ENCODE measurements at places on chromosomes 6 and 20. TPM values are rescaled to one million over a fixed set of nuclear protein-coding genes. Genes with fewer than 3 reads are reported as not detected.

DNA sequence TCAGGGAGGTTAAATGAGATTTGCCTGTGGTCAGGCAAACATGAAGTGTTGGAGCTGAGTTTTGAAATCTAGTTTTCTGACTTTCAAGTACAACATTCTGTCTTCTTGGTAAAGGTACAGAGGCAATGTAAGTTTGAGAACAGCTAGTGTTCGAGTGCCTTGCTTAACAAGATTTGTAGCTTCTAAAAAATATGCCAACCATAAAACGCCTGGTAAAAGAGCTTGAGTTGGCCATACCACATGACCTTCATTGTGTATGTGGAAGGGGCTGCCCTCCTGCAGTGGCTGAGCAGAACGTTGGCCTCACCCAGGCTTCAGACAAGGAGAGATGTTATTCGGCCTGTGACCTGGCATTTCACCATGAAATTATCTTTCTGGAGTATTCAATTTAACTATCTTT lies 86.5 kb downstream of the MAP7 start:
- DNase-seq, result no peak

DNA sequence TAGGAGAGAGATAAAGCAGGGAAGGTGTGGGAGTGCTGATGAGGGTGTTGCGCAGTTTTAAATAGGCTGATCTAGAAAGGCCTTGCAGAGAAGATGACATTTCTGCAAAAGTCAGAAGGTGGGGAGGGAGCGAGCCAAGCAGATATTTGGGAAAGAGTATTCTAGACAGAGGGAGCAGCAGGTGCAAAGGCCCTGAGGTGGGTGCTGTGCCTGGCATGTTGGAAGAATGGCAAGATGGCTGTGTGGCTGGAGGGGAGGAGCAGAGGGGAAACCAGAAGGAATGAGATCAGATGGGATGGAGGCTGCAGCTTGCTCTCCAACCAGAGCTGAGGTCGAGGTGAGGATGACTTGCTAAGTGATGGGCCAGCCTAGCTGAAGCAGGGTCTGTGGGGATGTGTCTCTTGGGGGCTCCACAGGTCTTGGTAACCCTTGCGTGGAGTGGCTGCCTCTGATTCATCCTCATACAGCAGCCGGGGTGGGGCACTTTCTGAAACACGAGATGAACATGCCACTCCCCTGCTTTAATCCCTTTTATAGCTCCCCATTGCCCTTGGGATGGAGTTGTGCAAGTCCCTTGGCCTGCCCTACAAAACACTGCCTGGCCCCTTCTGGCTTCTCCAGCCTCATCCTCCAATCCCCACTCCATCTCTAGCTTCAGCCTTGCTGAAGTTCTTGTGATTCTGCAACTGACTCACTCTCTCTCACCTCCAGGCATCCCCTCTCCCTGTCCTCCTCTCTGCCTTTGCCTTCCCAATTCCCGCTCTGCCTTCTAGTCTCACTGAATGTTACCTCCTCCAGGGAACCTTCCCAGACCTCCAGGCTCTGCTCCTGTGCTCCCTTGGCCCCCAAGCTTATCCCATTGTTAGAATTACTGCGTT lies 94.1 kb downstream of the CDH22 start:
- DNase-seq, result no peak

- no peak for DNase-seq
Measured at GRCh38 chr6:154590756-154591155, 80.3 kb upstream of the CNKSR3 start.

DNA sequence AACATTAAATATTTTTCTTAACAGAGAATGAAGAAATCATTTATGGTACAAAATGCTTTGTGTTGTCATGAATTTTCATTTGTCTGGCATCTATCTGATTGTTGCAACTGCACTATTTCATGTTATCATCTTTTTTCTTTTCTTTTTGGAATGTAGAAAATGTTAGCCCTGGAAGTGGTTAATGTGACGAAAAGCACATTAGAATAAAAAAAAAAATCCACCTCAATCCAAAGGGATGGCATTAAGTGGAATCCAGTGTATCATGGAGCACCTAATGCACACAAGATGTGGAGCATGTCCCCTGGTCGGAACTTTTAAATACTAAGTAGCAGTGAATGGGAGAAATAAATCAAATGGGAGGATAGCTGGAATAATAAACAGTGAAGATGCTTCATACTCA lies 172.9 kb upstream of the MCHR2 start:
- DNase-seq, result no peak

DNA sequence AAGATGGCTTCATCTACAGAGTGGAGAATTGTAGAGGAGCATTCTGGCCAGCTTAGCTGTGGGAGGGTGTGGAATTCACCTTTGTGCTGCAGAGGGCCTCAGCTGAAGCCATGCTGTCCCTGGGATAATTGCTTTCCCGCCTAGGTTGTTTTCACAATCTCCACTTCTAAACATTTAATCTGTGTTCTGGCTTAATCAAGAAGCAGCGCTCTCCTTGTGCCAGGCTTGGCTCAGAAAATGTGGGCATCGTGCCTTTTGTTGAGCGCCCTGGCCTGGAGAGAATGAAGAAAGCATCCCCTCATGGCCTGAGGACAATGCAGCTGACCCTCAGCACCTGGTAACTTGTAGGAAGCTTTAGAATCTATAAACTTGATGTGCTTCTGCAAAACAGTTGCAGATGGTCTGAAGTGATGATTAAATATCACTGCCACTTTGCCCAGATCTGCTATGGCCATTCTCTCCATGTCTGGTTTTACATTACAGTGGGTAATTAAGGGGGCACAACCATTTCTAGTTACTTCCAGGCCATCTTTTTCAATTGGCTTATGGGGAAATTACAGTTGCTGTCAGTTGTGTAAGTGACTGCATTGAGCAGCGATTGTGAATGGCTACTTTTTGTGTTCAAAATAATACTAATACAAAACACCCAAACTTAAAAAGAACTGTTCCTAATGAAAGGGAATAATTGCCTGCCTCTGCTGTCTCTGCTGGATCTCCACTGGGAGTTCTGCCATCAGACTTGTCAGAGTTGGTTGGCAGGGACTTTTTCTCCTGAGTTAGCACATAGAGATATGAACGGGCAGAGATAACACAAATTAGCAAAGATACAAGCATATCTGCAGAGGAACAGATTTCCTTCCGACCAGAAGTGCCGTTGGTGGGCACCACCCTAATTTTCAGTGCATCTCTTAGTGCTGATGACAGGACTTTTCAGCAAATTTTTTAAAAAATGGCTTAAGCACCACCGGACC lies 18.4 kb downstream of the CTNNBL1 start:
- peak; percentile 18 for DNase-seq

GRCh38 chr20:31605902-31606803 lies 1.1 kb downstream of the ID1 start:
- DNase-seq, result peak; percentile 69

DNA sequence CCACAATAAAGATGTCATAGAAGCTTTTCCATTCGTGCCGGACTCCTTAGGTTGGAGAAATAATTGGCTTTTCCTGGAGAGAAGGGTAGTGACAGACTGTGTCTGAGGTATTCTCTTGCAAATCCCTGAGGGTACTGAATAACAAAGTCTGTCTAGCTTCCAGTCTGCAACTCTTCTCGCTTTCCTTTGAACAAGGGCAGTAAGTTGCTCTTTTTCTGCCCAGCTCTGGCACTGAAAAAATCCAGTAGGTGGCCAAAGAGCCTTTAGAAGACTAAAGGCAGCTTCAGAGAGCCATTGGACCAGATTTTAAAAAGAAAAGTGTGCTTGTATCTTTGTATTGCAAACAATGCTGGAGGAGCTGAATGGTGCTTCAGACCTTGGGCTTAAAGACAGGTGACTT lies 20.7 kb upstream of the RREB1 start:
- peak; percentile 85 for DNase-seq

GRCh38 chr6:106253172-106253571 lies 72.4 kb downstream of the ATG5 start:
- DNase-seq, result no peak

- DNase-seq, result no peak
Measured at GRCh38 chr6:34390531-34391472, 1.7 kb downstream of the NUDT3 start.

- DNase-seq, result no peak
Measured at GRCh38 chr6:3345836-3346235, 87.1 kb downstream of the PSMG4 start.

- no peak for DNase-seq
Measured at GRCh38 chr6:133972388-133972787, 19.4 kb downstream of the TBPL1 start.

DNA sequence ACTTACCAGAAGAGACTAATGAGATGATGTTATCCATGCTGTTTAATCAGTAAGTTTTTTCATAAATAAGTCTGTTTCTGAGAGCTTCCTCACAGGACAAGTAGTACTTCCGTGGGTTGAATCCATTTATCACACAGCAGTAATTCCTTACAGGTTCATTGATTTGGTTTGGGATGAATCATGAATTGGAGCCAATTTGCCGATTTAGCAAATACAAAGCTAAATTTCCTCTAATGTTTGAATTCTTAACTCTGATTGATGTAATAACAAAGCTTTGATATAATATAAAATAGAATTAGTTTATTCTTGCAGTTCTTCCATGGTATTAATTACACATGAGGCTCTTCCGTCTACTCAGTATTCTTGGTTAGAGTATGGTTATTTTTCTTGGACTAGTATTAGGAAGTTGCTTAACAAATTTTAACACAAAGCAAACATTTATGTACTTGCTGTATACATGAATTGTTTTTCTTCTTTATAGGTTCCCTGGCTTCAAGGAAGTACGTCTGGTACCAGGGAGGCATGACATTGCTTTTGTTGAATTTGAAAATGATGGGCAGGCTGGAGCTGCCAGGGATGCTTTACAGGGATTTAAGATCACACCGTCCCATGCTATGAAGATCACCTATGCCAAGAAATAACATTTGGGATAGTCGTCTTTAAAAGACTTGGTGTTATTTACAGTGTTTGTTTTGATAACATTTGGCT lies 7.6 kb upstream of the OTOR start:
- no peak for DNase-seq

DNA sequence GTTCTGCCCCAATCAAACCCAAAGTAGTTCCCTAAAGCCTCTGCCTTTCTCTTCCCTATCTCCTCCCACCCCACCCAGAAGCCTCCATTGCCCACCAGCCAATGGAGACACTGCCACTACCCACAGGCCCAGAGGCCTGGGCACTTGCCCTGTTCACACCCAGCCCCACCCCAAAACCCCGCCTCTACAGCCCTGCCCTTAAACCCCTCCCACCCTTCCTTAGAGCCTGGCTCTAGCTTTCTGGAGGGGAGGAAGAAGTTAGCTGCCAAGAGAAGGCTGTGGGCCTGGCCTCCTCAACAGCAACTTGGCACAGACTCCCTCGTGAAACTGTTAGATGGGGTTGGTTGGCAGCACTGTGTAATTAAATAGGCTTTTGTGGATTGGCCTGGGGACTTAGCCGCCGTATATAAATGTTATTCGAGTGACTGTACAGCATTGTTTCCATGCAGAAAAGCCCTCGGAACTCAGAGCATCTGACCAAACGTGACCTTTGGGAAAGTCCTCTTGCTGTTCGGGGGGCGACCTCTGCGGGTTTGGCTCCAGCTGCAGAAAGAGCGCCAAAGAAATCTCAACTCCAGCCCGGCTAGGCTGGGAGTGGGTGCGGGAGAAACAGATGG lies 31.4 kb downstream of the COL11A2 start:
- DNase-seq, result no peak

DNA sequence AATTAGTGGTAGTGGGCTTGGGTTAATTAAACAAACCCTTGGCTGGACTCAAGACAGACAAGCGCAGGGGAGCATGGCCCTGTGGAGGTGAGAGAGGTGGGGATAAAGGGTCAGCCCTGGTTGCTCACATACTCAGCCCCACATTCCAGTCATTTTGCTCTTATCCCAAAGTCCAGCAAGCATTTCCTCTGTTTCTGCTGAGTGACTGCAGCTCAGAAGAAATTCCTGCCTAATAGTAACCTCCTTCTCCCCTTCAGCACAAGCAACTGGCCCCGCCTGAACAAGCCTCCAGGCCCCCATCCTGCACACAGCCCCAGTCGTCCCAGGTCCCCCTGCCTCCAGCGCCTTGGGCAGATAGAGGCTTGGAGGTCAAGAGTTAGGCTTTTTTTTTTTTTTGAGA lies 3.6 kb upstream of the TFEB start:
- no peak for DNase-seq

DNA sequence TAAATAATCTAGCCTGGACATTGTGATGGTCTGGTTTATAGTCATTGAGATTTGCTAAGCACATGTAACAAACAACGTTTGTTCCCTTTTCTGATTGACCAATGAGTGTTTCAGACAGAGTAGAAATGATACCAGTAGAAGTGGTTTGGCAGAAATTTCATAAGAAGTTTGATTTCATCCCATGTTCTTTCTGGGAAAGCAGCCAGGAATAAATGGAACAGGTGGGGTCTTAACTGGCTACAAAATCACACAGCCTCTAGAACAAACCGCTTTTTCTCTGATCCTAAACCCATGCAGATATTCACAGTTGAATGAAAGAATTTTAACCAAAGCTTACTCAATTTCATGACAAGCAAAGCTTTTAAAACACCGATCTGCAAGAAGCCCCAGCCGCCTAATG lies 227.5 kb downstream of the UST start:
- no peak for DNase-seq

GRCh38 chr20:6533761-6534479 lies 233.6 kb upstream of the BMP2 start:
- peak; percentile 54 for DNase-seq

- no peak for DNase-seq
Measured at GRCh38 chr6:125267806-125268523, 33.8 kb downstream of the HDDC2 start.

DNA sequence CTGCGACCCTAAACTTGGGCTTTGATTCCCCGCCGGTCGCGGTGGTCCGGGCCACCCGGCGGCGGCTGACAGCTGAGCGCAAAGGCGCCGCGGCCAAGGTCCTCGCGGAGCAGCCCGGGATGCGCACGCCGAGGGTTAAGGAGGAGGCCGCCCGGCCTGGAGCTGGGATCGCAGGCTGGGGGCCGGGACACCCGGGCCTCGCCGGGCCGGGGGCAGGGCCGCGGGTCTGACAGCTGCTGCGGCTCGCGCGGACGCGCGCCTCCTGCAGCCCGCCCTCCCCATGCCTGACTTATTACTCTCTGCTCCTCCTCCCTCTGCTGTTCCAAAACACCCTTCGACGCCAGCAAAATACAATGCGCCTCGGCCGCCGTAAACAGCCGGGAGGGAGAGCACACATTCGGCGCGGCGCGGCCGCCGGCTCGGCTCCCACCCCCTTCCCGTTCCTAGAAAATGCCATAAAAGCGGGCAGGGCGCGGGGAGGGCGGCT lies 746 bp downstream of the BACH2 start:
- peak; percentile 83 for DNase-seq

SEL1L2 gene
- total RNA-seq, result 2.5 TPM

BMP7 gene
- 11.2 TPM for total RNA-seq

RSPH4A gene
- total RNA-seq, result 0.69 TPM

CDSN gene
- total RNA-seq, result not detected

NKX2-4 gene
- not detected for total RNA-seq

Data from neural progenitor cell (in vitro differentiated cells).